Stimulated activated CD4-positive, alpha-beta T cell treated with anti-CD3 and anti-CD28 coated beads, TNF-alpha, amount 100 ng/mL, for 4 hours (primary cell): ENCODE measurements at places on chromosomes 1 and 21.

GRCh38 chr1:100528871-100529270 lies 9.1 kb upstream of the GPR88 start:
- DNase-seq: no peak

- DNase-seq: no peak
These were observed 21.5 kb downstream of the LRIG2 start for GRCh38 chr1:113094506-113094905.

DNA sequence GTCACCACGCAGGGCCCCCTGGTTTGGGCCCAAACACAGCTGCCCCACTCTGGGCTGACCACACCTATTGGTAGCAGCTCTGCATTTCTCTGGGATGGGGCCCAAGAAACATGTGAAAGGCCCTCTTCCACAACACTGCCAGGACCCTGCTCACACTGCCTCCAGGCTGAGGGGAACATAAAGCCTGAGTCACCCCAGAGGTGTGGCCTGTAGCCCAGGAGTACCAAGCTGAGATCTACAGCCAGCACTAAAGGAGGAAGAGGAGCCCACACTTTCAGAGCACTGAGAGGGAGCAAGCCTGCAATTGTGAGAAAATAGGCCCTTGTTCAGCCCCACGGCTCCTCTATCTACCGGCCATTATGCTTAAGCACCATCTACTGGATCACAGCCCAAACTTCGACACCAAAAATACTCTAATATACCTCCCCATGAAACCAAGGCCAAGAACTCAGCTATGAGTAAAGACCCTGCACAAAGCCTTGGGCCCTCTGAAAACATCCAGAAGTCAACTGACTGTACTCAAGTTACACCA lies 14.4 kb upstream of the OR2T10 start:
- DNase-seq: no peak

- no peak for DNase-seq
These were observed 66.7 kb downstream of the TEX35 start for GRCh38 chr1:178579562-178579961.

DNA sequence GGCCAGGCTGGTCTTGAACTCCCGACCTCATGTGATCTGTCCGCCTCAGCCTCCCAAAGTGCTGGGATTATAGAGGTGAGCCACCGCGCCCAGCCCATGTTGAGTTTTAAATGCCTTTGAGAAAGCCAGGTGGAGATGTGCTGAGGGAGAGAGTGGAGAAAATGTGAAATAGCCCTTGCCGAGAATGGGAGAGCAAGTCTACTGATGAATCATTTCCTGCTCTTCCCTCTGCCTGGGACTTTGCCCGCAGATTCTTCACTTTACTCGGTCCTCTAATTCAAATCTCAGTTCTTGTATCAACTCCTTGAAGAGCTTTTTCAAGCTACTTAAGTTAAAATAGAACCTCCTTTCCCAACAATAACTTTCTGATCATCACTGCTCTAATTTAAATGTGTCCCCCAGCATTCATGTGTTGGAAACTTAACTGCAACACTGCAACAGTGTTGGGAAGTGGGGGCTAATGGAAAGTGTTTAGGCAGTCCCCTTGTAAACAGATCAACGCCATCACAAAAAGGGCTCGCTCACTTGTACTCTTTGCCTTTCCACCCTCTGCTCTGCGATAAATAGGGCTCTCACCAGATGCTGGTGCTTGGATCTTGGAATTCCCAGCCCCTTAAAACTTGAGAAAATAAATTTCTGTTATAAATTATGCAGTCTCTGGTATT lies 27.8 kb downstream of the OSBPL9 start:
- no peak for DNase-seq

DNA sequence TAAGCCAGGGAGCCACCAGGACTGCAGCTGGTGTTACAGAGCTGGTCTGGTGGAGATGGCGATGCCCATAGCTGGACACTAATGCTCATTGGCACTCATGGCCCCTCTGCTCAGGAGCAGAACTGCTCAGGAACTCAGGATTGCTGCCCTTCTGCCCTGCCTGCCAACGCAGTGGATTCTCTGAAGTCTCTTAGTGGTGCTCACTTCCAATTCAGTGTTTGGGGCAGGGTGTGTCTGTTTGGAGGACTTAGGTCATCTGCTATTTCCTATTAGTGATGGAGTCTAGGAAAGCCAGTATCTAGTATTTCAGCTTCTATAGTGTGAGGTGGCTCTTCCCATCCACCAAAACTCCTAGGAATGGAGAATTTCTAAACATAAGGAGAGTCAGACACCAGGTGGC lies 29.1 kb downstream of the S100A10 start:
- no peak for DNase-seq

DNA sequence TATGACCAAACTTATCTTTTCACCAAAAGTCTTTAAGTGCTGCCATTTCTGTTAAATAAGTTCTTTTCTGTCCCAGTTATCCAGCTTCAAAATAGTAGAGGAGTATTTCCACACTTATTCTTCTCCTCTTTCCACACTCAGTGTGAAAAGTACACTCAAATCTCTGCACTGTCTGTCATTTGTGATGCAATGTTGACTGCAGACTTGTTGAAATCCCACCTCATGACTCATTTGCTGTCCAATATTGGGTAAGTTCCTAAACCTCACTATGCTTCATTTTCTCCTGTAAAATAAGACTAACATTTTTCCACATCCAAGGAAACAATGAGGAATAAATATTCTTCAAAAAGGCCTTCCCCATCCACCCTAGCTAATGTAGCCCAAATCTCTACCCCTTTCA lies 17.5 kb downstream of the LRRIQ3 start:
- no peak for DNase-seq
